ENCODE measurements at places on chromosomes 4 and X.

GRCh38 chr4:153222707-153223426 is 18.6 kb downstream of the TRIM2 start:
- no peak for DNase-seq

GRCh38 chr4:124055896-124056295 is 656.6 kb downstream of the ANKRD50 start:
- DNase-seq = no peak

GRCh38 chr4:16416601-16417000 is 190.3 kb upstream of the TAPT1 start:
- no peak for DNase-seq

- no peak for DNase-seq
These were observed 1150.1 kb downstream of the STIM2 start for GRCh38 chr4:28010577-28011240.

DNA sequence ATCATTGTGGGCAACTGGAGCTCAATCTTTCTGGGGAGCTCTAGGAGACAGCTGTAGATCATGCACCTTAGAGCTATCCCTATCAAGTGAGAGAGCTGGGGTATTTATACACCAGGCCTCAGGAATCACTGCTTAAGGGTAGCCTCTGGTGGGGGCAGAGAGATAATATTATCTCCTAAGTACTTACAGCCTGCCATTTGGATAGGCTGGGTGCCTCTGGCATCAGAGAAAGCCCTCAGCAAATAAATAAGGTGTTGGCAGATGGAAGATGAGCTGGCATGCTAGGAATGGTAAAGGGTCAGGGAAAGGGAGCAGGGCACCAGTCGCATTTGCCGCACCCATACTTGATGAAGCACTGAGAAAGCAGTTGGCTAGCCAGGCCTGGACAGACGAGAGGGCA is 75.9 kb downstream of the HCCS start:
- no peak for DNase-seq

- no peak for DNase-seq
These were observed 633.6 kb downstream of the SPRY1 start for GRCh38 chr4:124030147-124030546.

- no peak for DNase-seq
These were observed 60.6 kb downstream of the SMARCA1 start for GRCh38 chrX:129462707-129463106.

DNA sequence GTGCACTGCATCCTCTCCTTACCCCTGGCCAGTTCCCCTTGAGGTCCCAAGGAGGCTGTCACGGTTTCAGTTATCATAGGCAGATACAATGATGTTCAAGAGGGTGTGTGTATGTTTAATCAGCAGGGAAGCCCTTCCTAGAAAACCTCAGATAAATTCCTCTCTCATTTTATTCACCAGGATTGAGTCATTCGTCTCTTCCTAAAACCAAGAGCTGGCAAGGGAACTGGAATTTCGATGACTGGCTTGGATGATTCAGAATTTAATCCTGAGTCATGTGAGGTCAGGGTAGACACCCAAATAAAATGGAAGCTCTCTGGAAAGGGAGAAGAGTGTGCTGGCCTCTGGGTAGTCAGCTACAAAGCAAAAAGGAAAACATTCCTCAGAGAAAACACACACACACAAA is 106.2 kb upstream of the RAPGEF2 start:
- no peak for DNase-seq

DNA sequence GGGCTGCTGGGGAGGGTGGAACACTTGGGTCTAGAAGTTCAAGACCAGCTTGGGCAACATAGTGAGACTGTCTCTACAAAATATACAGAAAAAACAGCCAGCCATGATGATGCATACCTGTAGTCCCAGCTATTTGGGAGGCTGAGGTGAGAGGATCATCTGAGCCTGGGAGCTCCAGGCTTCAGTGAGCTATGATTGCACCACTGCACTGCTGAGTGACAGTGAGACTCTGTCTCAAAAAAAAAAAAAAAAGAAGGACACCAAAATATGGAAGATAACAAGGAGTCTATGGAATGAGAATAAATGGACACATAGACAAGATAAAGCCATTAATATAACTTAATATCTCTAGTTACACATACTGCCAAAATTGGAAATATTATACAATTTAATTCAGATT is 62.7 kb upstream of the IL15 start:
- no peak for DNase-seq

GRCh38 chr4:106753426-106753825 is 282.7 kb downstream of the DKK2 start:
- no peak for DNase-seq

DNA sequence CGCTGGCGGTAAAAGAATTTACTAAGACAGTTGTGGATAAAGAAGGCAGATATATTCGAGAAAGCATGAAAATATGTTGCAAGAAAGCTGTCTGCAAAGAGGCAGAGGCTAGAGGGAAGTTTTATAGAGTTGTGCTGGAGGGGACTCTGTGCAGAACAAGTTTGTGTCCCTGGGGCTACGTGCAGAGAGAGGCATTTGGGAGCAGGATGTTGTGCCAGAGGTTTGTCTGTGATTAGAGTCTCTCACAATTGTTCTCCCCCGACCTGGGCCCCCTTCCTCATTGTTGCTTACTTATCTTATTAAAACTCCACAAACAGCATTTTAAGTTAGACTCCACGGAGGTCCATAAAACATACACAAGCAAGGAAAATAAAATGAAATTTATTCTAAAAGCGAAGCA is 831.3 kb downstream of the NLGN4X start:
- no peak for DNase-seq

GRCh38 chrX:134821901-134822300 is 163.6 kb upstream of the PLAC1 start:
- DNase-seq = no peak

DNA sequence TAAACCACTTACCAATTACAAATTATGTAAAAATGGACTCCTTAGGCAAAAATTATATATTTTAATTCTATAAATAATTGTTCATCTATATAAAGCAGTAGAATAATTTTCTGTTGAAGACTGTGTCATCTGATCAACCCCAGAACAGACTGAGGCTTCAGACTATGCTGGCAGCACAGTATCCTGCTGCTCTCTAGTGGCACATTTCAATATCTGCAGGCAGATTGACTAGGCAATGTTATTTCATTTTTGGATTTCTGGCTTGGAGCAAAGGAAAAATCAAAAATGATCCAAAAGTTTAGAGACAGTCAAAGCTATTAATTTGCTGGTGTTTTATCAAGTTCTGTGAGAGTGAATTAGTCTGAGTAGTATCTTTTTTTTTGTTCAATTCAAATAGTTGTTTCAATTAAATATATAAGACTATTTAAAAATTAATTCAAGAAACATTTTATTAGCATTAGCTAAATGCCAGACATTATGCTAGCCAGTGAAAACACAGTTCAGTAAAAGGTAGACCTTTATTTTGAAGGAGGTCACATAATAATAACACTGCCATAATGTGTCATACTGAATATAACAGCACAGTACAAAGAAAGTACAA is 21.3 kb upstream of the SULT1E1 start:
- no peak for DNase-seq

- no peak for DNase-seq
These were observed 395.4 kb downstream of the AR start for GRCh38 chrX:67939270-67939669.

- DNase-seq = no peak
These were observed 59.1 kb downstream of the CHRNA9 start for GRCh38 chr4:40394236-40394635.

GRCh38 chrX:64456828-64457227 is 61.6 kb upstream of the MTMR8 start:
- no peak for DNase-seq

GRCh38 chr4:67776746-67777145 is 22.6 kb upstream of the GNRHR start:
- DNase-seq = no peak

DNA sequence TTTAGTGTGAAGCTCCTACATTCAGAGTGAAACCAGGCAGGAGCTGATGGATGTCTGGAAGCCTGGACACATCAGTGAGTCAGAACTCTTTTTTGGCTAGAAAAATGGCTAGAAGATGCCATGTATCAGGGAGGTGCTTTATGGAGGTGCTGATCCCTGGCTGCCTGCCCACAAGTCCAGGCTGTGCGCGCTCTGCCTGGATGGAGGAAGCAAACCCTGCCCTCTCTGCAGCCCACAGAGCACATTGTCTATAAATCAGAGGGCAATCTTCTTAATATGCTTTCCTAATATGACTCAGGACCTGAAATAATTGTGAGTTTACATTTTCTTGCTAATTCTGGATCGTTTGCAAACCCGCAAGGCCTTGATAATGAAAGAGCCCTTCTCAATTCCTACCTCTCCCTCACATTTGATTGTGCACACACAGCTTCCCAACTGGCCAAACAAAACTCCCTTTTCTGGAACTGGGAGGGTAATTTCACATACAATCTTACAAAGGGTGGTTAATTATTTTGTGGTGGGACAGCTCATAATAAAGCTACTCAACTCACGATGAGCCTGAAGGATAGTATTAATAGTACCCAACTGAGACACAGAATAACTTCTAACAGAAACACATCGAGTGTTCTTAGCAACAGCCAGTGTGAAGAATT is 11.7 kb downstream of the MFAP3L start:
- DNase-seq = no peak

DNA sequence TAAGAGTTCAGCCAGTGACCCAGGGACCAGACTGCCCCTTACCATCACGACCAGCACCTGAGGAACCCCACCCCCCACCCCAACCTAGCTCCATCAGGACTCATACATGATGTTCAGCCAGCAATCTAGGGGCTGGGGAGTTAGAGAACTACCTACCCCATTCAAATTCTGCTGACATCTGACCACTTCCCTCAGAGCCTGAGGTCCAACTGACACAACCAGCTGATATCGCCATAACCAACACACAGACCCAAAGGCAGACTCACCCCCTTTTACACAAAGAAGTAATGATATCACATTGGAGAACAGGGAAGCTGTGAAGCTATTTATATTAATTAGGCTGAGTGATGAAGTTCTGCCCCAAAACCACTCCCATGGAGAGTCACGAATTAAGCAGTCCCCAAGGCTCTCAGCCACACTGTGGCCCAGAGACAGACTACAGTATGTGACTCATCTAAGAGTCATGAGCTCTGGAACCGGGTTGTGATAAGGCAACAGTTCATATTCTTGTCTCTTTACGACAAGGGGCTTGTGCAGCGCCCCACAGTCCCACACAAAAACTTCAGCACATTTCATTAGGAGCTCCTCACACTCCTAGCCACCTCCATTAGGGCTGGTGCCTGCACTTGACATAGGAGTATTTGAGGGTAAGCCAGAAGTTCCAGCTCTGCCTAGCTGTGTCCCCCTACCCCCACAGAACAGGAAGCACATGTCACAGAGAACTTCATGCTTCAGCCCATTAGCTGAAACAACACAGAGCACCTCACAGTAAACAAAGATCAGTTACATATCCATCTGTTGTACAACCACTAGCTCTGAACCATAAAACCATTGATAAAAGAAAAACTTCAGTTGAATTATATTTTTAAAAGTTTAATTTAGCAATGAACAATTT is 184.7 kb upstream of the ZCCHC13 start:
- DNase-seq = no peak

GRCh38 chr4:41012293-41012692 is 202.0 kb downstream of the APBB2 start:
- DNase-seq = no peak

DNA sequence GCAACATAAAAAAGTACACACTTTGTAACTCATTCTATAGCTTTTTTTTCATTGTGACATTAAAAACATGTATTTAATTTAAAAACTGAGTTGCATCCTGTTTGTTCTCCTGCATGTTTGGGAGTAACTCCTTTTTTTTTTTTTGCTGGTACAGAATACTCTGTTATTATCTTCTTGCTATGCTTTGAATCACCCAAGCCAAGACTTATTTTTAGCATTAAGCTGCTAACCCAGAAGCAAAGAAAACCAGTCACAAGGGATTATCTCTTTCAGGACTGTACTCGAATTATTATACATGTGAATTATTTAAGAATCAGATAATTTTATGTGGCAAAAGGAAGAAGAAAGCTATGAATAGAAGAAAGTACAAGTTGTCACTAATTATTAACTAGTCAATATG is 194.9 kb downstream of the ADAMTS3 start:
- DNase-seq = no peak

GRCh38 chrX:125101971-125102755 is 217.5 kb upstream of the TEX13C start:
- DNase-seq = no peak

DNA sequence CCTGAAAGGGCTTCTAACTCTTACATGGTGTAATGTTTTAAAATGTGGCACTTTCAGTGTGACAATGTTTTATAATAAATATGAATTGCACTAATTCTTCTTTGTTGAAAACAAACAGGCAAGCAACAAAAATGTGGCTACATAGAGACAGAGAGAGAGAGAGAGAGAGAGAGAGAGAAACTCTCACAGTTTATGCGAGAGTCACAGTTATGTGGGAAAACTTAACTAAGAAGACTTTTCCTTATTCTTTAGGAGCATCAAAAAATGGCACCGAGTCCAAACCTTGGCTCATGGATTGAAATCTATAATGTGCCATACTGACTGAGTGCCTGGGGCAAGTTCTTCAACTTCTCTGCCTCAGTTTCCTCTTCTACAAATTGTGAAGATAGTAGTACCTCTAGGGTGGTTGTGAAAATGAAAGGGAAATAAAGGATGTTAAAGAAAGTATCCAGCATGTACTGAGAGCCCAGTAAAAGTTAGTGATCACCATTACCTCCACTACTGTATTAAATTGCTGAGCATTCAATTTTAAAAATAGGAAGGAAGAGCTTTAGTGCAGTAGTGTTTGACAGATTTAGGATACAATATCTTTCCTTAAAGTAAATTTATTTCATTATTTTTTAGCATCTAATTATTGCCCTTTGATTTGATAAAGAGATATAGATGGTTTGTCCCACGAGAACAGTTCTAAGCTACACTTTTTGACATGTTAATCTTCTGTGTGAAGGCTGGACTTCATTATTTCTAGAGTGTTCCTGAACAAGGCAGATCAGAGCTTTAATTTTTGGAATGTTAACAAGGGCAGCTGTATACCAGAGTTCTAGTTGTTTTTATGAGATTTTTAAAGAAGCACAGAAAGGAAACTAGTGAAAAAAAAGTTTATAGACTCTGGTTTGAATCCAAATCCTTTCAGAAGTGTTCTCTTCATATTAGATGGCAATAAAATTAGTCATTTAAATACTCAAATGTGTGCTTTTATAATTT is 187.5 kb upstream of the ANK2 start:
- no peak for DNase-seq

GRCh38 chr4:5553801-5554200 is 154.6 kb downstream of the EVC2 start:
- DNase-seq = no peak

DNA sequence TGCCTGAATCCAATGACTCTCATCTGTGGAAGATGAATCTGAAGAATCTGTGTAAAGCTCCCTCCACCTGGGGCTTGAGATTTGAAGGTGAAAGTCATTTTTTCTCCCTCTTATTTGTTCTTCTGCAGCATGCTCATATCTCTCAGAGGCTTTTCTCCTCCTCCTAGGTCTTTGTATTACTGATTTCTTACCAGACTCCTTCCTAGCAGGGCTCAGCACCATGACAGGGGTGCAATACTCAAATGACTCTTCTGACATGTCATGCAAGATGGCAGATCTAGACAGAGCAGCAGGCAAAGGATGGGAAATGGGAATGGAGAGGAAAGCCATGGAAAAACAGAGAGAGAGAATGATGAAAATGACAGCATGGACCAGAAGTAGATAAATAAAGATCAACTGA is 118.3 kb downstream of the TMA16 start:
- no peak for DNase-seq
